ENCODE measurements at places on chromosomes 12 and 14.
A peak's percentile ranks its signal among the peaks of the same experiment; 100 is the strongest.

GRCh38 chr12:131766382-131767107 lies 55.7 kb downstream of the SFSWAP start:
- H3K27ac ChIP-seq, result no peak overlapping the region
- H3K27me3 ChIP-seq, result no peaks in the 10 kb centered on the region
- peaks cover 31% of the 10 kb centered on the region for H3K36me3 ChIP-seq
- DNase-seq, result no peak
- H3K4me3 ChIP-seq, result no peak overlapping the region

DNA sequence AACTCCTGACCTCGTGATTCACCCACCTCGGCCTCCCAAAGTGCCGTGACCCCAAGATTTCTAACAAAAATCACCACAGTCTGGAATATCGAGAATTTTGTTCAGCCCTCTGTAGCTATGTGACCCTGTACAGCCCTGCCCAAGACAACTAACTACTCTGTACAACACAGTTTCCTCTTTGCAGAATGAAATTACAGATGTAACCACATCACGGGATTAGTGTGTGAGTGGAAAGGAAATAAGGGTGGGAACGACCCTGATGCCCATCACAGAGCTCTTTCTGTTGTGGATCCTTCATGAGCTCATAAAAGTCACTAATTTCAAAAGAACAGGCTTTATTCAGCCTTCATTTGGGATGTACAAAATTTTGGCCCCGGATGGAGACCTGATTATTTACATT lies 50.5 kb upstream of the KRR1 start:
- no peaks in the 10 kb centered on the region for H3K36me3 ChIP-seq
- no peaks in the 10 kb centered on the region for H3K27me3 ChIP-seq
- H3K27ac ChIP-seq, result no peak overlapping the region
- no peak overlapping the region for H3K4me3 ChIP-seq
- H3K4me1 ChIP-seq, result no peaks in the 10 kb centered on the region

DNA sequence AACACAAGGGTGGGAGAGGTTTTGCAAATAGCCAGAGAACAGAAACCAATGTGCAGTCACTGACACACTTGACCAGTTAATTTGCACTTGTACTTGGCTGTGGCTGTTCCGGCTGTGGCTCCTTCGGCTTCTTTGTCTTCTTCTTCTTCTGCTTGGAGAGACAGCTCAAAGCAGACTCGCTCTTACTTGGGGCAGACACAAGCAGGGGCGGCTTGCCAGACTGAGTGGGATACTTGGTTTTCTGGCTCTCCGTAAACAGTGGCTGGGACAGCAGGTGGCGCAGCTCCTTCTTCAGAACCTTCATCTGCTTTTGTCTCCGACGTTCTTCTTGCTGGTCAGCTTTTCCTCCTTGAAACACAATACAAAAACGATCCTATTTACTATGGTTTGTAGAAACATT lies 25.0 kb downstream of the OTUB2 start:
- no peaks in the 10 kb centered on the region for H3K27me3 ChIP-seq
- no peak overlapping the region for H3K4me3 ChIP-seq
- H3K27ac ChIP-seq, result no peak overlapping the region
- peaks cover 7% of the 10 kb centered on the region for H3K36me3 ChIP-seq

DNA sequence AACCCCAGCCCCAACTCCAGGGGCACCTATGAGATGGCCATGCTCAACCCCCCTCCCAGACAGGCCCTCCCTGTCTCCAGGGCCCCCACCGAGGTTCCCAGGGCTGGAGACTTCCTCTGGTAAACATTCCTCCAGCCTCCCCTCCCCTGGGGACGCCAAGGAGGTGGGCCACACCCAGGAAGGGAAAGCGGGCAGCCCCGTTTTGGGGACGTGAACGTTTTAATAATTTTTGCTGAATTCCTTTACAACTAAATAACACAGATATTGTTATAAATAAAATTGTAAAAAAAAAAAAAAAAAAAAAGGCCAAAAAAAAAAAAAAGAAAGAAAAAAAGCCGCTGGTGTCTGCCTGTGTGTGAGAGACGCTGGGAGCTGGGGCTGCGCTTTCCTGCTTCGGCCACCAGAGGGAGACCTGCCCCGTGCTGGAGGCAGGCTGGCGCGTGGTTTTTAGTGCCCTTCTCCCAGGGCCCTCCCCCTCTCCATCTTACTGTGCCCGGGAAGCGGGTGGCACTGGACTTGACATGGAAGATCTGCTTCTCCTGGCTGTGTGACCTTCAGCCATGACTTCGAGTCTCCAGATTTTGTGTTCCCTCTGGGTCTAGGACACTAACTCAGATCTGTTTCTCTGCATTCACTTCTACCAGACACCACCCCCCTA lies 3.4 kb upstream of the NXPH4 start:
- H3K4me1 ChIP-seq, result peaks cover 41% of the 10 kb centered on the region
- peaks cover 19% of the 10 kb centered on the region for H3K27me3 ChIP-seq
- H3K36me3 ChIP-seq, result no peaks in the 10 kb centered on the region
- peak; percentile 91 for DNase-seq
- no peak overlapping the region for H3K27ac ChIP-seq

DNA sequence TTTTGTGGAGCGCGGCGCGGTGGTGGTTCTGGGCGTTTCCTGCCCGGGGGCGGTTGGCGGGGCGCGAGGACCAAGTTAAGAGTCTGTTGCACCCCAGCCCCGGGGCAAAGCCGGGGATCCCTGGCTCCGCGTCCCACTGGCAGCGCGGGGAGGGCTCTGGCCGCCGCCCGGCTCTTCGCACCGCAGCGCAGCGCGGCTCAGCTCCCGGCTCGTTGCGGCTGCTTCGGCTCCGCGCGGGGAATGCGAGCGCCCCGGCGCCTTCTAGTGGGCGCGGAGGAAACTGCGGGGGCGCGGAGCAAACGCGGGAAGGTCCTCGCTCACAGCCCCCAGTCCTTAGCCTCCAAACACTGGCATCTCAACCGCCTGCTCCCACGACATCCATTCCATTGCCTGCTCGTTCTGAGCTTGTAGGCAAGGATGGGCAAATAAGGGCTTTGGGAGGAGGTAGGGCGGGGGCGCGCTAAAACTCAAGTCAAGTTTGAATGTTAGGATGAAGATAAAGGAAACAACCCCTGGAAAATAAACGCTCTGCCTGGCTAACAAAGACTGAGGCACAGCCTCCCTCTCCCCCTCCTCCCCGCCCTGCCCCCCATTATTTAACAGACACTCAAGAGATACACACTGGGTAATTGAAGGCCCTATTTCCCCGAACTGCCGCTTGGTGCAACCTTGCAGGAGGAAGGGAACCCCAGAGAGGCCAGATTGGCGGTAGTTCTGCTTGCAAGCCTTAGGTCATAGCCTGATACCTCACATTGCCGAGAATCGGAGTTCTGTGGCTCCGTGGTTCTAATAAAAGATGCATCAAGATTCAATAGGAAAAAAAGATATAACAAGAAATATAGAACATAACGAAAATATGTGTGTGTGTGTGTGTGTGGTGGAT lies at the start of gene B4GALNT1:
Gene B4GALNT1, minus strand, starts transcription at position 244 of the 883 bp plus-strand sequence. CDS start 1,069 bp downstream, outside the sequence.
- peaks cover 19% of the 10 kb centered on the region for H3K4me1 ChIP-seq
- no peak within 1 kb of the TSS for H3K4me3 ChIP-seq
- DNase-seq, result peak; percentile 56
- peaks cover 22% of the 10 kb centered on the region for H3K27me3 ChIP-seq
- H3K27ac ChIP-seq, result no peak within 1 kb of the TSS

- H3K27ac ChIP-seq, result no peak overlapping the region
- H3K36me3 ChIP-seq, result no peaks in the 10 kb centered on the region
- no peak for DNase-seq
- H3K27me3 ChIP-seq, result no peaks in the 10 kb centered on the region
- H3K4me3 ChIP-seq, result no peak overlapping the region
- no peaks in the 10 kb centered on the region for H3K4me1 ChIP-seq
These were observed 30.2 kb downstream of the TTC9 start for GRCh38 chr14:70671652-70672644.

DNA sequence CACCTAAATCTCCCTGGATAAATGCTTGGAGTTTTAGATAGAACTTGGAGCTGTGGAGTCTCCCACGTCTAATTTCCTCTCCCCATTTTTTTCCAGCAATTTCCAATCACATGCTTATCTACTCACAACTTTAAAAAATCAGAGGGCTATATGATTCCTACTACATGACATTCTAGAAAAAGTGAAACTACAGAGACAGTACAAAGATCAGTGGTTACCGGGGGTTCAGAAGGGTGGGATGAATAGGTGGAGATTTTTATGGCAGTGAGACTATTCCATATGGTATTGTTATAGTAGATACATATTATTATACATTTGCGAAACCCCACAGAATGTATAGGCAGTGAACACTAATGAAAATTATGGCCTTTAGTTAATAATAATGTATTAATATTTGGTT lies 35.5 kb downstream of the ATF7 start:
- H3K4me1 ChIP-seq, result peaks cover 13% of the 10 kb centered on the region
- no peaks in the 10 kb centered on the region for H3K36me3 ChIP-seq
- no peak overlapping the region for H3K4me3 ChIP-seq
- no peak overlapping the region for H3K27ac ChIP-seq
- no peaks in the 10 kb centered on the region for H3K27me3 ChIP-seq

DNA sequence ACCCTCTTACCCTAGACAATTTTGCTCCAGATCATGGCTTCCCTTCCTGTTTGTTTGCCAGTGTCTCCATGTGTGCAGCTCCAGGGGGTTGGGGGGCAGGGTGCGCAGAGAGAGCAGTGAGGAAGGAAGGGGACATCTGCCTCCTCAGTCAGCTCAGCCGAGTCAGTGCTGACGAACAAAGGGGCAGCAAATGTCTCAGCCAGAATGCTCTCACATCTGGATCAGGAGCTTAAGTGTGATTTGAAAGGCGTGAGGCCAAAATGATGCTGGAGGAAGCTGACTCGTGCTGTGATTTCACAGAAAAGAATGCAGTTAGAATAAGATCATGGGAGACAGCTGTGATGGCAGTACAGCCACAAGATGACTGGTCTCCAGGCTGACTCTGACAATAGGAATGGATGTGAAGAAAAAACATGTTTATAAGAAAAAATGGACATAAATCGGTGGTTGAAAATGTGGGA lies 27.1 kb upstream of the CDK17 start:
- no peaks in the 10 kb centered on the region for H3K27me3 ChIP-seq
- H3K4me1 ChIP-seq, result no peaks in the 10 kb centered on the region
- no peak overlapping the region for H3K27ac ChIP-seq
- peak; percentile 18 for DNase-seq
- no peak overlapping the region for H3K4me3 ChIP-seq
- H3K36me3 ChIP-seq, result no peaks in the 10 kb centered on the region

DNA sequence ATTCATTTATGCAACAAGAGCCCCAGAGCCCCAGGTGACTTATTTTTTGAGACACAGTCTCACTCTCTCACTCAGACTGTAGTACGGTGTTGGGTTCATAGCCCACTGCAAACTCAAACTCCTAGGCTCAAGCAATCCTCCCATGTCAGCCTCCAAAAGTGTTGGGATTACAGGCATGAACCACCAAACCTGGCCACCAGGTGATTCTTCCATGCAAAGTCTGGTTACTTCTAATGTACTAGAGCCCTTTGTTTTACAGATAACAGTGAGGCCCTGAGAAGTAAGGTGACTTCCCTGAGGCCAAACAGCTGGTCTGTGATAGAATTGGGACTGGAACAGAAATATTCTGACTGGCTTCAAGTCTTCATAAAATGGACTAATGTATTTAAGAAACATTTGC lies 10.0 kb upstream of the KCNK10 start:
- no peak overlapping the region for H3K27ac ChIP-seq
- H3K4me3 ChIP-seq, result no peak overlapping the region
- no peak for DNase-seq
- H3K36me3 ChIP-seq, result no peaks in the 10 kb centered on the region
- H3K4me1 ChIP-seq, result no peaks in the 10 kb centered on the region

DNA sequence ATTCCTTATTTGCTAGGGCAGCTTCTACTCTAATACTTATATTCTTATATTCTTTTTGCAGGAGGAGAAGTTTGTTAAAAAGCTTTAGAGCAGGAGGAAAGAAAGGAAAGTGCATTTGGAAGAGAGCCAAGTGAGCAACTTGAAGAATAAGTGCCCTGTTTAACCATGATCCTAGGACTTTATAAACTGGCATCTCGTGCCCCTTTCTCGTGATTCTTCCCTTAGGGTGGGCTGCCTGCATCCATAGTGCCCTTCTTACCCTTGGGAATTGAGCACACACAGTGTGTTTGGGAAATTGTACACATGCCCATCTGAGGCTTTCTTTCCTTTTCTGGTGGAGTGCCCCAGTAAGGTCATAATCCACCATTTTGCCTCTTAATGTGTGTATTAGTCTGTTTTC lies 141.9 kb downstream of the NUBPL start:
- no peak for DNase-seq
- no peaks in the 10 kb centered on the region for H3K36me3 ChIP-seq
- no peaks in the 10 kb centered on the region for H3K27me3 ChIP-seq
- H3K4me1 ChIP-seq, result no peaks in the 10 kb centered on the region
- no peak overlapping the region for H3K4me3 ChIP-seq

GRCh38 chr14:46259536-46259935 lies 392.0 kb downstream of the RPL10L start:
- no peak overlapping the region for H3K4me3 ChIP-seq
- no peaks in the 10 kb centered on the region for H3K36me3 ChIP-seq
- DNase-seq, result no peak
- no peak overlapping the region for H3K27ac ChIP-seq

- no peak overlapping the region for H3K27ac ChIP-seq
- no peak for DNase-seq
- H3K4me3 ChIP-seq, result no peak overlapping the region
- H3K27me3 ChIP-seq, result no peaks in the 10 kb centered on the region
- peaks cover 11% of the 10 kb centered on the region for H3K36me3 ChIP-seq
These were observed 17.1 kb downstream of the KIAA0586 start for GRCh38 chr14:58444627-58445026.

DNA sequence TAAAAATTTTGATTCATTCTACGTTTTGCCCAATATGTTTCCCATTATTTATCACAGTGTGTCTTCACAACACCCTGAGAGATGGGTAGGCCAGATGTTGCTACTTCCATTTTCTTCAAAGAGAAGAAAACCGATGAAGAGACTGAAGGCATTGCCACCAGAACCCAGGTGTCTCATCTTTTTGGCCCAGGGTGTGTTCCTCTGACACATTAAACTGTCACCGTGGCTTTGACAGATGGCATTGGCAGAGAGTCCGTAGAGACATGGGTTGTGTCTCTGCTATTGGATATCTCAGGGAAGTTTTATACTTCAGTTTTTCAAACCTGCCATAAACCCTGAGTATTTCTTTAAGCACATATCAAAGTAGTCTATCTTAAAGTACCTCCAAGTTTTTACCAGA lies 11.3 kb upstream of the NUDT4 start:
- no peaks in the 10 kb centered on the region for H3K27me3 ChIP-seq
- no peak for DNase-seq
- H3K27ac ChIP-seq, result no peak overlapping the region
- H3K4me1 ChIP-seq, result peaks cover 2% of the 10 kb centered on the region
- no peaks in the 10 kb centered on the region for H3K36me3 ChIP-seq
- H3K4me3 ChIP-seq, result no peak overlapping the region

GRCh38 chr14:77248666-77249065 lies 22.3 kb downstream of the NGB start:
- no peaks in the 10 kb centered on the region for H3K36me3 ChIP-seq
- no peak overlapping the region for H3K4me3 ChIP-seq
- no peaks in the 10 kb centered on the region for H3K27me3 ChIP-seq
